NCI-H446 treated with DMSO at 0.1 percent for 48 hours (cell line): ENCODE measurements at places on chromosomes 6 and 20.

DNA sequence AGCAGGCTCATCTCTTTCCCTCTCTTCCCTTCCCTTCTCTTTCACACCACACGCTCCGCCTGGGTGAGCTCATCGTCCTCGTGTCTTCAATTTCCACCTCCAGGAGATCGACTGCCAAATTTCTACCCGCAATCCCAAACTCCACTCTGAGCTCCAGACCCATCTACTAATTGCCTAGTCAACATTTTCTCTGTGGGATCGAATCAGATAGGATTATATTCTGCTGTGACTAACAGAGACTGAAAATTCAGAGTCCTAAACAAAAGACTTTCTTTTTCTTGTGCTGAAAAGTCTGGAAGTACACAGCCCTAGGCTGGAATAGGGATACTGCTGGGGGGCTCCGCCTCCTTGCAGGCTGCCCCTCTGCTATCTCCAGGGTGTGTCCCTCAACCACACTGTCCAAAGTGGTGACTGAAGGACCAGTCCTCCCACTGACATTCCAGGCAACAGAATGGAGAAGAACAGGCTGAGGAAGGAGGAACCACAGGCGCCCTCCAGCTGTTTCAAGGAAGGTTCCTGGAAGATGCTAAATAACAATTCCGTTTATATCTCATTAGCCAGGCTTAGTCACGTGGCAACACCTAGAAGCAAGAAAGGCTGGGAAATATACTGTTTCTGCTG is 5.0 kb upstream of the HSPA12B start:
- DNase-seq, result no peak

DNA sequence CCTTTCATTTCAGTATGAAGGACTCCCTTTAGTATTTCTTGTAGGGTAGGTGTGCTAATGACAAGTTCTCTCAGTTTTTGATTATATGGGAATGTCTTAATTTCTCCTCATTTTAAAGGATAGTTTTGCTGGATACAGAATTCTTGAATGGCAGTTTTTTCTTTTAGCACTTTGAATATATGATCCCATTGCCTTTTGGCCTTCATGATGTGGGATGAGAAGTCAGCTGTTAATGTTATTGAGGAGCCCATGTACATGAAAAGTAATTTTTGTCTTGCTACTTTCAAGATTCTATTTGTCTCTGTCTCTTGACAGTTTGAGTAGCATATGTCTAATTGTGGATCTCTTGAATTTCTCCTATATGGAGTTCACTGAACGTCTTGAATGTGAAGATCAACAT is 30.9 kb downstream of the RSPH3 start:
- no peak for DNase-seq

GRCh38 chr6:20991910-20992309 is 457.7 kb downstream of the CDKAL1 start:
- DNase-seq, result no peak

DNA sequence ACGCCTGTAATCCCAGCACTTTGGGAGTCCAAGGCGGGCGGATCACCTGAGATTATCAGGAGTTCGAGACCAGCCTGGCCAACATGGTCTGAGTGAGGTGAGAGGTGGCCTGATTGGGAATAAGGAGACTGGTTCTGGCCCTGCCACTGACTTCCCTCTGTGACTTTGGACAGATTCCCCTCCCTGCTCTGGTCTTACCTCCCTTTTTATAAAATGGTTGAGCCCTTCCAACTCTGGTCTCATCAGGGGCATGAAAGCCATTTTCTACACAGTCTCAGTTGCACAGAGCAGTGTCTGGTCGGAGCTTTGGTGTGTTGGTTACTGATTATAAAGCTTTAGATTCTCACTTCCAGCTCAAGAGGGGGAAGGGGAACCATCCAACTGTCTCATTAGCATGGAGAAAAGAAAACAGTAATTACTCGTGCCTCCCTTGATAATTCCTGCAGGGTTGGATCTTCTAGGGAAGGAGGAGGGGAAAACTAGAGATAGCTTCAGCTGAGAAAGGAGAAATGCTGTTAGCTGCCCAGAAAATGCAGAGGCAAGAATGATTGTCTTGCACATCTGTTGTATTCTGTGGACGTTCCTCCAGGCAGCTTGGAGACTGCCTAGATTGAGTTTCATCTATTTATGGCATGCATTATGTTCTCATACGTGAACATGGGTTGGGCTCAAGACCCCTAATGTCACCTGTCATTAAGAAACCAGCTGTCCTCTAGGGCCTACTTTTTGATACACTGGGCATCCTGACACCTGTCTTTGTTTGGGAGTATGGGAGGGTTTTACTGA is 30.4 kb downstream of the RALY start:
- no peak for DNase-seq

DNA sequence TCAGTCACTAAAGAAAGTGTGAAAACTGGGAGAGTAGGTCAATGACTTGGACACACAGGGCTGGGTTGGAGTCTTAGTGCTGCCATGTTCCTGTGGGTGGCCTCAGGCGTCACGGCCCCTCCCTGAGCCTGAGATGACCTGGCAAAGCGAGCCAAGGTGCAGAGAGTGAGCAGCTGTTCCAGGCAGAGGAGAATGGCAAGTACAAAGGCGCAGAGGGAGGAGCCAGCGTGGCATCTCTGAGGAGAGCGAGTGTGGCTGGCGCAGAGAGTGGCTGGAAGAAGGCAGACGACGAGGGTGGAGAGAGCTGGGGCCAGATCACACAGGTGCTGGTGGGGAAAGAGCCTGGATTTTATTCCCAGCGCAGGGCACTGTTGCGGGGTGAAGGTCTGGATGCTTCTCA is 20.6 kb upstream of the CHMP4B start:
- no peak for DNase-seq

DNA sequence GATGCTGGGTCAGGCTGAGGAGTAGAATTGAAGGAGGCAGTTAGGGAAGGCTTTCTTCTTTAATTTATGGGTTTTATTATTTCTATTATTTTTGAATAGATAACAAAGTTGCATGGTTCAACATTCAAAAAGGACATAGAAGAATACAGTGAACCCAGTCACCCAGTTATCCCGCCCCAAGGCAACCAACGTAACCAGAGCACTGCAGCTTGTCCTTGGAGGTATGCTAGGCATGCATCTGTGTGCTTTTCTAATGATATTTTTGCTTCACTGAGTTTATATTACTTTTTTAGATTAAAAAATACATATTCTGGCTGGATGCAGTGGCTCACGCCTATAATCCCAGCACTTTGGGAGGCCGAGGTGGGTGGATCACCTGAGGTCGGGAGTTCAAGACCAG is 47.4 kb upstream of the DSN1 start:
- no peak for DNase-seq

DNA sequence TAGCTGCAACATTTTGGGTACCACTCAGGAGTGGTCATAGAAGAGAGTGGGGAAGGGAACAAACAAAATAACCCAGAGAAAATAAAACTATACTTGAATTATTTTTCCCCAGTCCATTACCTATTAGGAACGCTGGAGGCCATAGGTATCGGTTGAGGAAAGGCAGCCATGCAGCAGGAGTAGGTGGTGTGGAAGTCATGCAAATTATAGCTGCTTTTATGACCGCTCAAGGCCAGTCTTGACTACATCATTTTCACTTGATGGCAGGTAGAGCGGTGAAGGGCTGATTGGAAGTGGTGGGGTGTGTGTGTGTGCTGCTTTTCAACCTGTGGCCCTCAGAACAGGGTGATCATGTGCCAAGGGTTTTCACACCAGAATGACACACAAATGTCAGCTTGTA is 36.5 kb upstream of the KIF13A start:
- no peak for DNase-seq

DNA sequence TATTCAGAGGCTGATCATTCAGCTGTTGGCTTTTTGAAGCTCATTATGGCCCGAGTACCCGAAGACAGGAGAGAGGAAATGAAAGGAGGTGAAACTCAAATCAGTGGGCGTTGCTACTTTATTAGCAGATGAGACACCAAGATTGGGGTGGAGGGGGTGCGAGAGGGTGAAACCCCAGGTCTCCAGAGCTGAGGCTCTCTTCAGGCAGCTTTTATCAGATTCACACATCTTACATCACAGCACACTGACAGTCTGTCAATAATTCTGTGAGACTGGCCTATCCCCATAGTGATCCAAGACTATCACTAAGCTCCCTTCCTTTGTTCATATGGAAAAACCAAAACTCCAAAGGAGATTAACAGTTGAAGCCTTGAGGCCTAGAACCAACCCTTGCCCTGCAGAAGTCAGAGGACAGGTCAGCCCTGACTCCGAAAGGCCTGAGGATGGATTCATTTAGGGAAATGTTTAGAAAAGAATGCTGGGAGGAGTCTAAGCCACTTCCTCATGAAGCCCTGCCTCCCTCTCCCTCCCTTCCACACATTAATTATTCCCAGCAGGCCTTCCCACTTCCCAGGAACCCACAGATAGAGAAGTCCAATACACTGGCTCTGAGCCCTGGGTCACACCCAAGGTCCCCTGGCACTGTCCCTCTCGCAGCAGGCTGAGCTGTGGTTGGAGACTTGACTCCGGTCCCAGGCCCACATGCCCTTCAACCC is 23.2 kb downstream of the TRERF1 start:
- no peak for DNase-seq

- no peak for DNase-seq
Observed at GRCh38 chr6:24458134-24458533, 31.2 kb downstream of the GPLD1 start.

DNA sequence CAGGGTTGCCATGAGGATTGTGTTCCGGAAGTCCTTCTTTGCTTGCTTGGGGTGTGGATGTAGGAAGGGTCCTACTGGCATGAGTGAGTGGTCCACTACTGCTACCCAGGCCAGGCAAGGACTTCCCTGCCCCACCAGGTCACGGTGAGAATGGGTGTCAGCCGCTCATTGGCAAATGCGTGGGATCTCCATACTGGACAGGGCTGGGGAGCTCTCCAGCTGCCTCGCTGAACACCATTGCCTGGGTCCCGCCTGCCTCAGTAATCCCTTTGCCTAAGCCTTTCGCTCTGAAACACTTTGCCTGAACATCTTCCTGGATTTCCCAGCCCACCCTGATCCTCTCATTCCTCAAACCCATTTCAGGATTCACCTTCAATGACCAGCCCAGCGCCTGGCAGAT is 59.5 kb downstream of the CTCFL start:
- no peak for DNase-seq

GRCh38 chr20:62570897-62571668 is 71.2 kb upstream of the SLCO4A1 start:
- DNase-seq, result no peak

DNA sequence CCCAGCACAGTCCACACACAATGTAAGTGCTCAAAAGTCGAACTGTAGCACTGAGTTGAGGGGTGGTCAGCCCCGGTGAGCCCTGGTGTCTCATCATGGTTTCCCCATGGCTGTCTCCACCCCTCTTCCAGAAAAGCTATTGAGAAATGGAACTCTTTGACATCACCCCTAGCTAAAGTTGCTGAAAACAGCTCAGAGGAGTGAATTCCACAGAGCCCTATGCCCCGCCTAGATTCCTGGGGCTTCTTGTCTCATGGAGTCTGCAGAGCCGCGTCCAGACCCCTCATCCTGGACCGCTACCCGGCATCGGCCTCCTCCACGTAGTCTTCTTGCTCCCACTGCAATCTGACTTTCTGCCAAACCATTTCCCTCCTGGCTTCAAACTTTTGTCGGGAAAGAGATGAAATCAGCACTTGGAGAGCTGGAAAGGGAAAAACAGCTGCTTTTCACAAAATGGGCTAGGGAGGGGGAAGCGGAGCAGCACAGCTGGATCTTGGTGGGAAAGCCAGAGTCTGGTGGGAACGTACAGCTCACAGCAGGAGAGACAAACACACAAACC is 132.2 kb downstream of the SNX5 start:
- DNase-seq, result no peak

- no peak for DNase-seq
Observed at GRCh38 chr6:82786248-82786647, 279.4 kb downstream of the UBE3D start.

DNA sequence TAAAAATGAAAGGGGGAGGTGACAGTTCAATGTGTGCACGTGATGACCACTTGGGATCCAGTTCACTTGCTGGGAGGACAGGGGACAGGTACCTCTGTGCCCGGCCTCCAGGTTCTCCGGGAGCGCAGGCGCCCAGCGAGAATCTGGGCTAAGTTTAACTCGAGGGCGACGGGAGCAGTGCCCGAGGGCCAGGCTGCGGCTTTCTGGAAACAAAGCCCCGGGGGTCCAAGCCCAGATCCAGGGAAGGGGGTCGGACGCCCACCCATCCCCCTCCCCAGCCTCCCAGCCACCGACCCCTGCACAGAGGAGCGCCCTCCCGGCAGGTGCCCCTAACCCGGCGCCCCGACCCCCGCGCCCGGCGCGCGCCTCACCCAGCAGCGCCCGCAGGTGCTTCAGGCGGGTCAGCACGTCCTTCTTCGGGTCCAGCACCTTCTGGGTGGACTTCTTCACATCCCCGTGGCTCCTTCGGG is 405 bp downstream of the RALGAPA2 start:
- no peak for DNase-seq

- DNase-seq, result no peak
Observed at GRCh38 chr6:133891149-133891926, 2.4 kb downstream of the TCF21 start.

DNA sequence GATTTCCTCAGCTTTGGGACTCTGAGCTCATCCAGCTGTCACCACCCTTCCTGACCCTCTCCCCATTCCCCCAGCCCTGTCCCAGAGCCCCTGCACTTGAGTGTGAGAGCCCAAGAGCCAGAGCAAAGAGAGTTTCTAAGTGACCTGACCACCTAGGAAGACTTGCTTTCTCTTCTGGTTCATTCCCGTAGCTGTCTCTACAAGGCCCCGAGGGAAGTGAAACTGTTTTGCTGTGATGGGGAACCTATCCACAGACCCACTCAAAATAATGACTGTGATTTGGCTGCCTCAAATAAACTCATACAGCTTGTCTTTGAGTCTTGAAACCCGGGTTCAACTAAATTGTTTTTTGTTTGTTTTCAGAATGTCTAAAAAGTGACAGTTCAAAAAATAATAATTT is 74.6 kb upstream of the XRN2 start:
- no peak for DNase-seq

- no peak for DNase-seq
Observed at GRCh38 chr6:63732336-63732735, 96.7 kb downstream of the PHF3 start.

DNA sequence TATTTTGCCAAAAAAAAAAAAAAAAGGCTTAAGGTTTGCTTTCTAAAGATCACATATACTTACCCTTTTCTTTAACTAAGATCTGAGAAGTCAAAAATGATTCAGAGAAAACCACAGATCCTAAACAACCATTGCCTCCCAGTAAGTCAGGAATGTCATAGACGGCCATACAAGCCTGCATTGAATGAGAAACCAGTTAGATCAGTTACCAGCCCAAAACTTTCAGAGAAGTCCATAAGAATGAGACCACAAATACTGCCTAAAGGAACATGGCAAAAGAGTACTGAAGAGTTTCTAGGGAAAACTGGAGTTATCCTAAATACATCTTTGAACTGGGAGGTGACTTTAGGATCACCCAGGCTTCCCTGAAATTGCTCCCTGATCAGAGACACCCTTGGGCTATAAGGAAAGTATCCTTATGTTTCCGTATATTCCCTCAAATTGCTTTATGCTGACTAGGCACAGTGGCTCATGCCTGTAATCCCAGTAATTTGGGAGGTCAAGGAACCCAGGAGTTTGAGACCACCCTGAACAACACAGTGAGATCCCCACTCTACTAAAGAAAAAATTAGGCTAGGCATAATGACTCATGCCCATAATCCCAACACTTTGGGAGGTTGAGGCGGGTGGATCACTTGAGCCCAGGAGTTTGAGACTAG is 79.4 kb upstream of the SLC4A11 start:
- no peak for DNase-seq
